ENCODE measurements at places on chromosomes 1 and 21.

GRCh38 chr1:239536165-239536849 lies 149.9 kb downstream of the CHRM3 start:
- DNase-seq, result no peak

DNA sequence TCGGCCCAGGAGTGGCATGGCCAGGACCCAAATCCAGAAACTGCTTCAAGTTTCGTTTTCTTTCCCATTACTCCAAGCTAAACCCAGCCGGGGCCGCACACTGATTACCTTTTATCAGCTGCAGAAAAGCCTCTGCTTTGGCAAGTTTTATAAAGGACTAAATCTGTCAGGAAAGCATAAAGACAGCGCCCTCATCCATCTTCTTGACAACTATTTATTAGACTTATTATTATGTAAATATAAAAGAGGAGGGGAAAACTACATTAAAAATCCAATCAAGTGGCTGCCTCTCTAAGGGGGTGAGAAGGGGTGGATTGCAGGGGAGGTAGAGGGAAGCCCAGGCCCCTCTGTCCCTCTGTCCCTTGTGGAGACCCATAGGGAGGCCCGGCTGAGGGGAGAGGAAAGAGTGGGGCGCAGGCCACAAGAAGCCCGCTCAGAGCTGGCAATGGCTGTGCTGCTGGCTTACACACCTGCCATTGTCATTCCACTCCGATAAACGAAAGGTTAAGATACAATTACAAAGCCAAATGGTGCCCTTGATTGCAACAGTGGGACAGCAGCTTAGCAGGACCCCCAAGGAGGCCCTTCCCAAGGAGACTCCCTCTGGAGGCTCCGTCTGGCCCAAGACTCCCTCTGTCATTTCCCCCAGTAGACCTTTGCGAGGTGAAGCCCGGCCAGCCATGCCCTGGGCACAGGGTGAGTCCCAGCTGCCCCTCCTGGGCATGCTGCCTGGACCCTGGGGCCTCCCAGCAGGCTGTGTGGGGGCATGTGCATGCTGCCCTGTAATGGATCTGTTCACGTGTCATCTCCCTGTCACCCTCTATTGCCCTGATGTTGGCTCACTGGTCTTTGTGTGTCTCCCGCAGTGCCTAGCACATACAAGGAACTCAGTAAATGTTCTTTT lies 45.4 kb downstream of the KCND3 start:
- no peak for DNase-seq

DNA sequence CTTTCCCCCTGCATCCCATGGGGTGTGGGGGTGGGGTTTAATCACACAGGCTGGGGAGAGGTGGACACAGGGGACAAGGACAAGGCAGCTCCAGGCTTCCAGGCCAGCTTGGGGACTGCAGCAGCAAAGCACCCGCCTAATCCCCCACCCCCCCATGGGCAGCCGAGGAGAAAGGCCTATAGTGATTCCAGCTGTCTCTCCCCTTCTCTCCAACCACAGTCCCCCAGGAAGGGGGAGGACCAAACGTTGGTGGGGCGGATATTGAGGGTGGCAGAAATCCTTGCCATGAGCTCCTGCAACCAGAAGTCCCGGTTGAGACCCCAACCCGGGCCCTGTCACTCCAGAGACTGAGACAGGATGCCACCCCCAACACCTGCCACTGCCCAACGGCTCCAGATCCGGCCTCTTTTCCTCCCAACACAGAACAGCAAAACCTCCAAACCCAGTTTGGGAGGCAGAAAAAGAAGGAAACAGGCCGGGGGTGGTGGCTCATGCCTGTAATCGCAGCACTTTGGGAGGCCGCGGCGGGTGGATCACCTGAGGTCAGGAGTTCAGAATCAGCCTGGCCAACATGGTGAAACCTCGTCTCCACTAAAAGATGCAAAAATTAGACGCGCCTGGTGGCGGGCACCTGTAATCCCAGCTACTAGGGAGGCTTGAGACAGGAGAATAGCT lies 1.7 kb downstream of the EPHA2 start:
- no peak for DNase-seq

- no peak for DNase-seq
These were observed 23.0 kb downstream of the S100A10 start for GRCh38 chr1:151970626-151971025.

- no peak for DNase-seq
These were observed 44.2 kb downstream of the PRRX1 start for GRCh38 chr1:170707959-170708655.

DNA sequence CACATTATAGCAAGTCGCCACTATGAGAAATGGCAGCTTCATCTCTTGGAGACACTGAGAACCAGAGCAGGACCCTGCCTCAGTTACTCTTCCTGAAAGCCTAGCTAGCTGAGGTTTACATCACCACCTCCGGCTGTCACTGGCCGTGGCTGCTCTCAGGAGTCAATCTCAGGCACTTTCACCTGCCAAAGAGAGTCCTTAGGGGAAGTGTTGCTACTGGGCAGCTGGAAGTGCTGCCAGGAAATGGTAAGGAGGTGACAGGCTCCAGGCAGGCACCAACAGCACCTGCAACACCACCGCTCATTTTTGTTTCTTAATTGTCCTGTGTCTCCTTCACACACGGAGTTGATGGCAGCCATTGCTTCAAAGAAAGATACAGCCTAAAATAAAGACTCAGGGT lies 92.5 kb downstream of the DSCAM start:
- no peak for DNase-seq

DNA sequence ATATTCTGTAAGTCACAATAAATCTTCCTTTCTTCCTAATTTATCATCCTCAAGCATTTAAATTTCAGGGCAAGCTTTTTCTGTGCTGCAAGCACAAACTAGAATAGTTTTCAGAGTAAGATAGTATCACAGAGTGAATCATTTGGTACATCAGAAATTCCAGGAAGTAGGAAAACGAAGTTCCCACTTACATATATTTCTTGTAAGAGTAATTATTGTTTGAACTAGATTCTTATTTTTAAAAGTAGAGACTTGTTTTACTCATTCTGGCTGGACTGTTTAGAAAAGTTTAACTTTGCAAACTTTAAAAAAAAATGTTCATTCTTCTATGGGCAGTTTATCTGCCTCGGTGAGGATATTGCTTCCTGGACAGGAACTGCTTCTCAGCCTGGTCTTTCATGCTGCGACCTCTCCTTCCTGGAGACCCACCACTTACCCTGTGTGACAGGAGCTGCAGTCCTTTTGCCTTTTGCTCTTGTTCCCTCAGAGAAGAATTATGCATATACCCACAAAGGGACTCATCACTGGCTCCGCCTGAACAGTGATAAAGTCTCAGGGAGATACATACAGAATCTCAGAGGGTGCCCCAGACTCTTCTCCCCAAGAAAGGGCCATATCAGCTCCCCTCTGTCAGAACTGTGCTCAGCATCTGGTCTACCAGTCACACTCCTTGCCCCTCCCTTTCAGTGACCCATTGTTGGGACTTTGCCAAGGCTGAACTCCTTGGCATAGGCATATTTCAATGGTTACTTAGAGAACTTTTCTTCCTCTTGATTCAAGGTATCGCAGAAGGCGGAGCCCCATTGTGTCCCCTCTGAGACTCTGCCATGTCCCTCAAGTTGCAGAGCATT lies 102.7 kb upstream of the CD55 start:
- peak; percentile 18 for DNase-seq

- DNase-seq, result no peak
These were observed 9.8 kb downstream of the FRRS1 start for GRCh38 chr1:99756598-99756997.

DNA sequence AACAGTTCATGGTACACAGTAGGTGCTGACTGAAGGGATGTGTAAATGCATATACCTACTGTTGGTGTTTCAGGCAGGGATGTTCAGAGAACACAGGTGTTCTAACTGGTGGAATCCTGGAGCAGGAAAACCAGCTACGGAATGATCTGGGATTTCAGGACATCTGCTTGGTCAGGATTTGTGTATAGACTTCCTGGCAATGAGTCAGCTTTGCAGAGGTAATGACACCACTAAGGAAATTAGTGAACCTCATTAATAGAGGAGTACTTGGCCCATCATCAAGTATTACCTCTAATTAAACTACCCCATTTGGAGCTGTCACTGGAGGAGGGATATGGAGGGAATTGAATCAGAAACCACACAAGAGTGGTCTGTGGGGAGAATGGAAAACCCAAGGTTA lies 7.3 kb downstream of the MRPL37 start:
- DNase-seq, result no peak

DNA sequence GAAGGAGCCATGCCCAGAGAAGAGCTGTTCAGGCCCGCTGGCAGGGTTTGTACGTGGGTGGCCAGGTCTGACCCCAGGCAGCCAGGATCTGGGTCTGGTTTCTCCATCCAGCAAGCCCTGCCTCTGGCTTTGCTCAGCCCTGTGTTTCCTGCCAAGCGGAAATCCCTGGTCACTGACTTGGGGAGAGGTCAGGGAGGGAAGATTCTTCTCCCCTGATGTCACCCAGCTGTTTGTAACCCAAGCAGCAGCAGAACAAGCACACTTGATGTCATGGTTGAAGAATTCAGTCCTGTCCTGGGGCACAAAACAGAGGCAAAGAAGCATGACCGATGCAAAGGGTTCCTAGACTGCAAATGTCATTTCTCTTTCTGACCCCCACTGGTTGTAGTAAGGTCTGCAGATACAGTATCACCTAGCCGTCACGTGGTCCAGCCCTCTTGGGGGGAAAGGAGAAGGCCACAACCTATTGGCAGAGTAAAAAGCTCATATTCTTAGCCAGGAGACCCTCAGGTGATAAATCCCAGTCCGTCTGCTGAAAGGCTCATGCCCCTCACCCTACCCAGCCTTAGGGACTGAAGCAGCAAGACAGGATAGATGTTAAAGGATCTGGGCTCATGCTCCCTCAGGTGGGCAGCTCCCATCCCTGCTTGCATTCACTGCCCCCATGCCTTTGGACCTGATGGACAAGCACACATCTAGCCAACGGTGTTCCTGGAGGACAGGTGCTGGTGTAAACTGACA lies 120.9 kb downstream of the SYT2 start:
- DNase-seq, result peak; percentile 92

GRCh38 chr1:230143534-230143933 lies 76.5 kb downstream of the GALNT2 start:
- no peak for DNase-seq

- DNase-seq, result no peak
These were observed 22.6 kb downstream of the MIS18A start for GRCh38 chr21:32256251-32256650.

- no peak for DNase-seq
These were observed 444.2 kb downstream of the SETD4 start for GRCh38 chr21:35616090-35616489.

GRCh38 chr21:14677013-14677412 lies 130.9 kb upstream of the SAMSN1 start:
- no peak for DNase-seq

GRCh38 chr21:21102896-21103295 lies 104.7 kb downstream of the NCAM2 start:
- no peak for DNase-seq

DNA sequence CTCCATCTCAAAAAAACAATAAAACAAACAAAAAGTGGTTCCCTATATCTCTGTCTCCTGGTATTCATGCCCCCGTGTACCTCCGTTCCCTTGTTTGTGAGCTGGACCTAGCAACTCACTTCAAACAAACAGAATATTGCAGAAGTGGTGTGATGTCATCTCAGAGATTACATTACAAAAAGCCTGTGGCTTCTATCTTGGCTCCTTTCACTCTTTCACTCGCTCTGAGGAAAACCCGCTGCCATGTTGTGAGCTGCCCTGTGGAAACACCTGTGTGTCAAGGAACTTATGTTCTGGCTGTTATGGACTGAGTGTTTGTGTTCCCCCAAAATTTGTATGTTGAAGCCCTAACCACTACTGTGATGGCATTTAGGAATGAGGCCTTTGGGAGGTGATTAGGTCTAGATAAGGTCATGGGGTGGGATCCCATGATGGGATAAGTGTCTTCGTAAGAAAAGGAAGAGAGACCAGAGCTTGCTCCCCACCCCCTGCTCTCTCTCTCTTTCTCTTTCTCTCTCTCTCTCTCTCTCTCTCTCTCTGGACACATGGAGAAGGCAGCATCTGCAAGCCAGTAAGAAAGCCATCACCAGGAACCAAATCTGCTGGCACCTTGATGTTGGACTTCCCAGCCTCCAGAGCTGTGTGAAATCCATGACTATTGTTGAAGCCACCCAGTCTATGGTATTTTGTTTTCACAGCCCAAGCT lies 7.4 kb upstream of the HYI start:
- no peak for DNase-seq

DNA sequence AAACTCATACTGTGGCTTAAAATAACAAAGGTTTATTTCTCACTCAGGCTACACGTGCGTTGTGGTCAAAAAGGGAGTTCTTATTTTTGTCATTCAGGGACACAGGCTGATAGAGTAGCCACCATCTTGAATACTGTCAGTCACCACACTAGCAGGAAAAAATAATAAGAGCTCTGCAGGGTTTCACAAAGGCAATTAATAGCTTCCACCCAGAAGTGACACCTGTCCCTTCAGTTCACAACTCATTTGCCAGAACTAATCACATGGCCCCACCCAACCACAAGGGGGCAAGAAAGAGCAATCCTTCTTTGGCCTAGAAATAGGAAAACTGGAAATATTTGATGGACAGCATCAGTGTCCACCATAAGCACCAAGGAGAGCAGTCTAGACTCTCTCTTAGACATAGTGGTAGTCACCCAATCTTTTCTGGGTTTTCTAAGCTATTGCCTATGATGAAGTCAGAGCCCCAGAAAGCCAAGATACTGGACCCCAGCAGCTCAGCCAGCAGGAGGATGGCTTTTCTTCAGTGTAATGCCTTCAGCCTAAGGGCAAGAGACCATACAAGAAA lies 8.2 kb downstream of the HAPLN2 start:
- DNase-seq, result no peak

GRCh38 chr21:26512664-26513063 lies 60.4 kb downstream of the CYYR1 start:
- DNase-seq, result no peak

GRCh38 chr1:243267914-243268653 lies 12.2 kb downstream of the SDCCAG8 start:
- DNase-seq, result no peak

- no peak for DNase-seq
These were observed 988.8 kb upstream of the B3GALT2 start for GRCh38 chr1:194175251-194175650.

DNA sequence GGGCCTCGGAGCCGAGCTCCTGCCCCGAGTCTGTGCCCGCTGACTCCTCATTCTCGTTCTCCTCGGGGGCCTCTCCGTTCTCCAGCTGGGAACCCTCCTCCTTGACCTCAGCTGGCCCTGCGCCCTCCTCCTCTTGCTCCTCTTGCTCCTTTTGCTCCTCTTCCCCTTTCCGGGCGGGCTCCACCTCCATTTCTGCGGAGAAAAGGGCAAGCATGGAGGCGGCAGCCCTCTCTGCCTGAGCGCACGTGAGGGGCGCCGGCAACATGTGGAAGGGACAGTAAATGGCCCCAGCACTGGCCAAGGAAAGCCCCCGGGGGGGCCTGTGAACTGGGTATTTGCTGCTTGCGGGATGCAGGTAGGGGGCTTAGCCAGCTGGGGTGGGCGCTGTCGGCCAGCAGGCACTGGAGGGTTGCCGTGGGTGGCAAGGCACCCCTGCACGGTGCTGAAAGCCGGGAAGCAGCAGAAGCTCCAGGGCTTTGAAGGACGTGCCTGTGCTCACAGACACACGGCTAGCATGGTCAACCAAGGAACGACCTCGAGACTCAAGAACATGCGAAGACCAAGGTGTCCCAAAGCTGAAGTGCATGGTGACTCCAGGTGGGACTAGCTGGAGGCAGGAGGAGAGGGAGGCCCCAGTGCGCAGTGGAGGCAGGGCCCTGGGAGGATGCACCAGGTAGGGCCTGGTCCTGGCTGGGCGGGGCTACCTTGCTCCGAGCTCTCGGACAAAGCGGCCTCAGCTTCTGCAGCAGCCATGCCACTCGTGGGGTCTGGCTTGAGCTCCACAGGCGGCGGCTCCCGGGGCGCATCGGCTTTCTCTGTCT lies 30.7 kb downstream of the ZBTB17 start:
- DNase-seq, result peak; percentile 50

Data from right cardiac atrium (tissue), 5 donors.